ENCODE measurements at places on chromosomes 7 and 10. TPM values are rescaled to one million over a fixed set of nuclear protein-coding genes. Genes with fewer than 3 reads are reported as not detected.

DNA sequence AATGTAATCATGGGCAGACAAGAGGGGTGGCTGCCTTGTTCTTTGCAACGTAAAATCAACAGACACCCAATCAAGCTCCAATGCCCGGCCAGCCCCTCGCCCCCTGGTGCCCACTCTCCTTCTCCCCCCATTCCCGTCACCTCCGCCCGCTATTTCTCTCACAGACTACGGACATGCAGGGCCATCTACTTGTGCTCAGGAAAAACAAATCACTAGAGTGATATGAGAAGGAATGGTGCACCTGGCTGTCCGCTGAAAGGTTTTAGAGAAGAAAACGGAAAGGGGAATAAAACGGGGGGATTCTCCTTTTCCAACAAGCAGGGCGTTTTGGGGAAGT, 396 bp downstream of the GRM8 start:
- no peak for DNase-seq

Gene CHAT
- total RNA-seq, result not detected

DNA sequence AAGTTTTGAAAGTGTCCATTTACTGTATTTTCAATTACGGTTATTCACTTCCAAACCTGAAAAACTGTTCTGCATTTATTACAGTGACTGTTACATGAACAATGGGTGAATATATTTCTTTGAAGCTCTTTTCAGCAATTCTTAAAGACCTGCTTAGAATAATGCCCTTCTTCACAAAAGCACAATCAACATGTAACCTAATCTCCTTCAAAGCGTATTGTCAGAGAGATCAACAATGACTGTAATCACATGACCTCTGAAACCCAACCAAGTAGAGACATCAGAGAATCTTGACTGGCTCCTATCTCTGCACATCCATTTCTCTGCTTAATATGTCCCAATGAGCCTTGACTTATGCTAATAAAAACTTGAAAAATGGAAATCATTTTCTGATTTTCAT, 126.7 kb downstream of the NRCAM start:
- DNase-seq, result no peak

Gene GIMAP5
- 24.1 TPM for total RNA-seq

DNA sequence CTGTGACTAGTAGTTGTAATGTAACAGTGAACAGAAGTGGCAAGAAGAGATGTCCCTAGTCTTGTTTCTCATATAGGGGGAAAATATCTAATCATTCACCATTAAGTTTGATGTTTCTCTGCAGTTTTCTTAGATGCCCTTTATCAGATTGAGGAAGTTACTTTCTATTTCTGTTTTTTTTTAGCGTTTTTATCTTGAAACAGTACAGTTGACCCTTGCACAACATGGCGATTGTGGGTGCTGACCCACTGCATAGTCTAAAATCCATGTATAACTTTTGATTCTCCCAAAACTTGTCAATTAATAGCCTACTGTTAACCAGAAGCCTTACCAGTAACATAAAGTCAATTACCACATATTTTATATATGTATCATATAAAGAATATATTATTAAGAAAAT, 192.0 kb downstream of the ADK start:
- no peak for DNase-seq

Gene FAM25G
- total RNA-seq, result not detected

DNA sequence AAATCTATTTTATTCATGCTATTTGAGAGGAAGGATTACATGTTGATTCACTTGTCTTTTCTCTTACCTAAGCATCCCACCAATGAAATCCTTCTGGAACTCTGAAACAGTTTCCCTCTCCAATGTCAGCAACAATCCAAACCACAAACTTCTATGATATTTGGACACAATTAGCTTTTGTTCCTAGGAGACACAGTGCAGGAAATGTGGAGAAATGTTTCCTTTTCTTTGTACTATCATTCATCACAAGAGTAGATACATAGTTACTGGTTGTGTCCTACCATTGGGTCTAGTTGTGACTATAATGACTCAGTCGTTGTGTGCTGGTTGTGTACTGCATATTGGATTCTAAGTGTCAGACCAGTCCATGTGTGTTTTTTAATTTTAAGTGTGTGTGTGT, 156.8 kb upstream of the MAGI2 start:
- DNase-seq, result no peak

DNA sequence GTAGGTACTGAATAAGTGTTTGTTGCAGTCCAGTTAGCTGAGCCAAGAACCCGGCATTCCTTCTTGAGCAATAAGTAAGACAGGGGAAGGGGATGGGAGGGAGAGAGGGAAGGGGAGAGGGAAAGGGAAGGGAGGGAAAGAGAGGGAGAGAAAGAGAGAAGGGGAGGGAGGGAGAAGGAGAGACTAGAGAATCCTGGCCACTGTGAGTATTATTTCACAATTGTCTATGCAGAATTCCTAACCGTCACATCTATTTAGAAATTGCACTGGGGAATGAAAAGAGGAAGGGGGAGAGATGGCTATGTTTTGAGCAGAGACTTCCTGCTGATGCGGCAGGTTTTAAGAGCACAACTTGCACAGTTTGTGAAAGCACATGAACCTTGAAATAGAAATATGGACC, 251.4 kb upstream of the ZMIZ1 start:
- peak; percentile 92 for DNase-seq

- no peak for DNase-seq
Measured at GRCh38 chr7:81280531-81280930, 361.7 kb upstream of the SEMA3C start.

Gene PON3
- 3.9 TPM for total RNA-seq

DNA sequence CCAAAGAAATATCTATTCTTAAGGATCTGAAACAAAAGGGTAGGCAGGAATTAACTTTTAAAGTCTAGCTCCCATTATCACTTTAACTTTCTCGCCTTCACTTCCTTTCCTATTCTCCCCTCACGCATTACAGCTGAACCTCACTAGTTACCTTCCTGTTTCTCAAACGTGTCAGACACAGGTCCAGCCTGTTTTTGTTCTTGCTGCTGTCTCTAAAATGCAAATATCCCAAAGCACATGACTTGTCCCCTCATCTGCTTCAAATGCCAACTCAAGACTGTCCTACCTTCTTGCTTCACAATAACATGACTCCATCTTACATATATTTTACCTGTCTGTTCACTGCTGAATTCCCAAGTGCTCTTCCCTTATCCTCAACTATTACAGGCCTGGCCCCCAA, 17.6 kb downstream of the ZDHHC6 start:
- DNase-seq, result no peak

Gene MYL10
- not detected for total RNA-seq

- DNase-seq, result no peak
Measured at GRCh38 chr7:67842571-67842970, 845.9 kb downstream of the TYW1 start.
